Posterior vena cava (tissue), 2 donors: ENCODE measurements at places on chromosomes 2 and 18. TPM values are rescaled to one million over a fixed set of nuclear protein-coding genes. Genes with fewer than 3 reads are reported as not detected.

The CNRIP1 gene
- total RNA-seq, result 32.2 TPM

The INO80C gene
- 18.8 TPM for total RNA-seq

The ARMC9 gene
- 31.6 TPM for total RNA-seq

The GPR75 gene
- 2.1 TPM for total RNA-seq

The SP100 gene
- 87.9 TPM for total RNA-seq

The KATNAL2 gene
- total RNA-seq, result 3.9 TPM

The DES gene
- total RNA-seq, result 6,561 TPM

The ITGB6 gene
- not detected for total RNA-seq

The ALK gene
- not detected for total RNA-seq

The TFCP2L1 gene
- total RNA-seq, result 0.29 TPM

The CRYGC gene
- not detected for total RNA-seq

The ANKRD39 gene
- 12.1 TPM for total RNA-seq

The CXCR4 gene
- total RNA-seq, result 8.3 TPM

The SP110 gene
- 20.5 TPM for total RNA-seq

The HES6 gene
- total RNA-seq, result 2.3 TPM

The TBR1 gene
- total RNA-seq, result not detected

The HADHB gene
- total RNA-seq, result 87.6 TPM

The ARHGAP15 gene
- 12.0 TPM for total RNA-seq

The BUB1 gene
- 1.1 TPM for total RNA-seq

The DNAJC5G gene
- total RNA-seq, result 1.0 TPM

The BCL11A gene
- total RNA-seq, result 2.0 TPM

The FOXI3 gene
- not detected for total RNA-seq

The SRD5A2 gene
- not detected for total RNA-seq

The PCGF1 gene
- total RNA-seq, result 23.6 TPM

The GPR55 gene
- 0.14 TPM for total RNA-seq

The SERPINB10 gene
- not detected for total RNA-seq

The NCK2 gene
- 42.6 TPM for total RNA-seq

The NIF3L1 gene
- 19.1 TPM for total RNA-seq

The DYSF gene
- 42.1 TPM for total RNA-seq

The LRRC30 gene
- total RNA-seq, result not detected

The RUFY4 gene
- total RNA-seq, result not detected

The ALKAL2 gene
- 63.8 TPM for total RNA-seq

The CFAP65 gene
- not detected for total RNA-seq

The DOK1 gene
- 12.2 TPM for total RNA-seq

The C2orf66 gene
- not detected for total RNA-seq

The LDLRAD4 gene
- total RNA-seq, result 74.8 TPM

The DAPL1 gene
- not detected for total RNA-seq

The FOXD4L1 gene
- total RNA-seq, result not detected

The DPYSL5 gene
- total RNA-seq, result not detected
